Hematopoietic multipotent progenitor cell (in vitro differentiated cells): ENCODE measurements at places on chromosomes 13 and 19.
A peak's percentile ranks its signal among the peaks of the same experiment; 100 is the strongest.

DNA sequence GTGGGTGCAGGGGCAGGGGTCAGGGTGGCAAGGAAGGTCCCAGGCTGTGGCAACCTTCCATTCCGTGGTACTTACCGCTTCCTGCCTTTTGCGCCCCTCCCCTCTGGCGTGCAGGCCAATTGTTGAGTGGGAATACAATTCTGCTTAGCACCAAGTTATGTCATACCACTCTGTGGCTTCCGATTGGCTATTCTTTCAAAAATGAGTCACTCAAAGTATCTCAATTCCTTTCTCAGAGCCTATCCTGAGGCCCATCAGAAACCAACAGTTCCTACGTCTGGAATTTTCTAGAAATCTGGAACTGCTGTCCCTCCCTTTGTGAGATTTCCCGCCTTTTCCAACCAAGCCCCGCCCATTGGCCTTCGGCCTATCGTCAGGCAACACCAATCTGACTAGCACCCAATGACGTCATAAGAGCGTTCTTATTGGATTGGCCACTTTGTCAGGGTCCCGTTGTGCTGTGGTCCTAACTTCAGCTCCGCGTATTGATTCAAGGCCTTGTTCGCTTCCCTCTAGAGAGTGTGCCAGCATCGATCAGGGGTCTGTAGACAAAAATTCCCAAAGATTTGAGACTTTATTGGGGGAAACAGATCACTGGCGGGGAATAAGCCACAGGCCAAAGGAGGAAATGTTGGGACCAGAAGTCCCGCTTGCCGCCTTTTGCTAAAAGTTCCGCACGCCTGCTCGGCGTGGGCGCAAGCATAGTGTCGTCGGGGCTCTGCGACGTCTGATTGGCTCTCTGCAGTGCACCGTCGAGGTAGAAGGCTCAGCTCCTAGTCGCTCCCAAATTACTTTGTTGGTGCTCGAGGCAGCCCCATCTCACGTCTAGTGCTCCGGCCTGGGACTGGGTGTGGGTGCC, 11.7 kb downstream of the NTN5 start:
- DNase-seq = peak; percentile 63

DNA sequence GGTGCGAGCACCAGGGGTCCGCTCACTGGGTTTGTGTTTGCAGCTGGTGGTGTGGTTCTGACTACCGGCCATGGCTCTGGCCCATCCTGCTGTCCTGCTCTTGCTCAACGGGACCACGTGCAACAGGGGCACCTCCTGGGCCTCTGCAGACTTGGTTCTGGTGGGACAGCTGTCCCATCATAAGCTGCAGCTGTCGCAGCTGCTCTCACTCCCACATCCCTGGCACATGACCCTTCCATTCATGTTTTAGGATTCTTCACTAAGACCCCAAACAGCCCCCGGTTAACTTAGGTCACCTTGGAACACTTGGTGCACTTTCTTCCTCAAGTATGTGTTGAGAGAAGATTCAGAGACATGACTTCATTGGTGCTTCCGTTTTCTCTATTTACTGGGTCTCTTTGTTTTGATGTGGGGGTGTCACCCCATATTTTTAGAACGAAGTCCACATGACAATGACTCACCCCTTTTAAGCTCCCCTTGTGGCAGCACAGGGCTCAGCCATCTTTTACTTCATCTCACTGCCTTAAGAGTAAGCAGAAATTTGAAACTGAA, 68.4 kb upstream of the ARHGEF7 start:
- DNase-seq = peak; percentile 21

DNA sequence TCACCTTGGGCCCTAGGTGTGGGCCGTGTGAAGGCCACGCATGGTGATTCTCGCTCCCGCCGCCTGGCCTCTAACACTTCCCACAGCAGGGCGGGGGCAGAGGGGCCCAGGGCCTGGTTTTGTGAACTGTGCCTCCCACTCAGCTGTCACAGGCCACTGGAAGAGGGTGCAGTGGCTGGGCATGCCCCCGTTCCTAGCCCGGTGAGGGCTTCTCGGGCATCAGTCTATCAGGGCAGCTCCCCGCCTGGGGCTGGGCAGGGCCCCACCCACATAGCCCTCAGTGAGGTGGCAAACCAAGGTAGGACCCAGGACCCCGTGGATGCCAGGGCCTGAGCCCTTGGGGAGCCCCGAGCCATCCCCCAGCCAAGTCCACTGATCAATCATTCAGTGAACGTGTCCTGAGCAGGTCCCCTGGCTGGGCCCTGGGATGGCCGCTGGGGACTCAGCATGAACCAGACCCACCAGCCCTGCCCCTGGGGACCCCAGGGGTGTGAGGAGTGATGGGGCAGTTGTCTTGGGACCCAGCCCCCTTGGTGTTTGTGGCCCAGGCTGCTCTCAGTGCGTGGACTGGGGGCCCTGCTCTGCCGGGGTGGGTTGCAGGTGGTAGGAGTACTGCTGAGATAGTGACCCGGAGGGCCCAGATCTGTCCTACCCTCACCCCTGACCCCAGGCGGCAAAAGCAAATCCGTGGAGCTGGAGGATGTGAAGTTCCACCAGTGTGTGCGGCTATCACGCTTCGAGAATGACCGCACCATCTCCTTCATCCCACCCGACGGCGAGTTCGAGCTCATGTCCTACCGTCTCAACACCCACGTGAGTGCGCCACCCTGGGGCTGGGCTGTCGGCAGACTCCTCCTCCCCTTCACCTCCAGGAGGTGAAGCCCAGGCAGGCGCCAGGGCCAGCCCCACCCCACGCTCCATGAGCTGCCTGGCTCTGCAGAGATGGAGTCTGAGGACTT, 29.4 kb downstream of the AP1M1 start:
- DNase-seq = no peak

GRCh38 chr19:2331601-2332246, 3.2 kb downstream of the SPPL2B start:
- DNase-seq = no peak

GRCh38 chr19:16363133-16363851, 38.7 kb downstream of the KLF2 start:
- no peak for DNase-seq

DNA sequence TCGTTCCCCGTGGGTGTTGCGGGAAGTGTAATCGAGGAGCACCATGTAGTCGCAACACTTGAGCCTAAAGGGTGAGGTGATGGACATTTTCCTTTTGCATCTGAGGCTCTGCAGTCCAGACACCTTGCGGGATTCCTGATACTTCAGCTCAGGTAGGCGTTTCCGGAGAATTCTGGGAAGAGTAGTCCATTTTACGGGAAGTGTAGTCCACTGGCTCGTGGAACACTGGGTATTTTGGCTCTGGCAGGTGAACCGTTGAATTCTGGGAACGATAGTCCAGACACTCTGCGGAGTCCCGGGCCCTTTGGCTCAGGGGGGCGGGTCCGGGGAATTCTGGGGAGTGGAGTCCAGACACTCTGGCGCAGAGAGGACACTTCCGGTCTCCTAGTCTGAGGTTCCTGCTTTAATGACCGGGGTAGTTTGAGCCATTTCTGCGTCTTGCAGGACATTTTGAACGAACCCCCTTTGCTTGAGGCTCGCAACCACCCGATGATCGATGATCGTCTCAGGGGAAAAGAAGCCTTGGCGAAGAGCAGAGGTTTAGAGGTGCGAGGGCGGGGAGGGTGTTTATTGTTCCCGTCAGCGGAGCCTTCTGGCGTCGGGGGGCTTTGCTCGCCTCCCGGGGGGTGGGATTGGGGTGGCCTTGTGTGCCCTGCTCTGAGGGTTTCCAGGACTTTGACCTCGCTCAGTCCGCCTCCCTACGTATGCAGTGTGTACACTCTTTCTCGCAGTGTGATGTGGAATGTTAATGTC, at the start of gene ZNF223:
ZNF223 (plus strand) TSS at position 387 of the 753 bp plus-strand sequence. CDS start 3,141 bp downstream, outside the sequence.
- peak; percentile 83 for DNase-seq

DNA sequence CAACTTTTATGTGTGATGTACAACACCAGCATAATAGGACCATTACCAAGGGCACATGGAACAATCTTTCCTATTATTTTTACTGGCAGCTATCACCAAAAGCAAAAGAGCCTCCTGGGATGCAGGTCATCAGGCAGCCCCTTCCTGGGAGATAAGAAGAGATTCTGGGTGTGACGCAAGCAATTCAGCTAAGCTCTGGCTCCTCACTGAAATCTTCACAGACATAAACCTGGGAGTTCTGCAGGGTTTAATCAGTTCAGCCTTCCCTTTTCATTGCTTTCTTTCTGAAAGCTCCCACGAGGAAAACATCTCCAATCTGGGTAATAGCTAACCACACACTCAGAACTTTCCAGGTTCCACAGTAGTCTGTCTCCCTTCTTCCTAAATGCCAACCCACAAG, 341.1 kb downstream of the ENOX1 start:
- no peak for DNase-seq

DNA sequence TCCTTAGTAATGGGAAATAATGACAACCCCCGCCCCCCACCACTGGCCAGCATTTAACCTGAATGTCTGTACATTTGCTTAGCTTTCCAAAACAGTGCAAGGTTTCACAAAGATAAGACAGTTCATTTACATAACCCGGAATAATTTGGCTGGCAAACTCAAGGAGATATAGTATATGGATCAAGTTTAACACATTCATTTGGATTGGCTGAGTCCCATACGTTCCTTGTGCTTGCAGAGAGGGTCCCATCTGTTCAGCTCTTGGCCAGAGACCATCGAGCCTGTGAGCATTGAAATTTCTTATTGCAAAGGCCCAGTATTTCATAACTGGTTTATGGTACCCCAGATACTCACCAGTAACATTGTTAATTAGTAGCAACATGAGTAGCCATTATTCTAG, 116.5 kb downstream of the GPC6 start:
- no peak for DNase-seq

- DNase-seq = no peak
Observed at GRCh38 chr19:12788682-12789097, 2.6 kb upstream of the JUNB start.

DNA sequence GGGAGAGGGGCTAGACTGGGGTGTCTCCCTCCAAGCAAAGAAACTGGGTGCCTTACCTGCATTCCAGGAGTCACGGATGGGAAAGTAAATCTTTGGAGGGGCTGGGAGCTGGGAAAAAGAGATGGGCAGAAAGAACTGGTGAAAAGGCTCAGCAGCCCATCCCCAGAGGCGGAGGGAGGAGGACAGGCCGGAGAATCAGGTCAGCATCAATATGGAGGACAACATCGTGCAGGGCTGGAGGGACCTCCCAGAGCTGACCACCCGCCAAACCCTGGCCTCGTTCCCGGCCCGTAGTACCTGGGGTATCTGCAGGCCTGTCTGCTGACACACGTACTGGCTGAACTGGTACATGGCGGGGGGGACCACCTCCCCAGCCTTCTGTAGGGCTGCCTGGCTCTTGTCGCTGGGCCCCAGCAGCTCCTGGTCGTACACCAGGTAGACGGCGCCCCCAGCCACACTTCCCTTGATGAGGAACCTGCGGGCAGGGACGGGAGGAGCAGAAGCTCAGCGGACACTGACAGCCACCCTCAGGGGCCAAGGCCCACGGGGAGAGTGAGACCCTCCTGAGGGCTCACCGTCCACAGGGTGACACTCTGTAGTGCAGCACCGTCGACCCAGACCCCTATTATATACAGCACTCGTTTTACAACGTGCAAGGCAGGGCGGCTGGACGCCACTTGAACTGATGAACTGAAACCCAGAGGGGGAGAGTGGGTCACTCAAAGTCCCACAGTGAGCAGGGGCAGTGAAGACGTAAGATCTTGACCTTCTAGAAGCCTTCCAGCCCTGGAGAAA, 830 bp downstream of the MICOS13 start:
- DNase-seq = no peak

DNA sequence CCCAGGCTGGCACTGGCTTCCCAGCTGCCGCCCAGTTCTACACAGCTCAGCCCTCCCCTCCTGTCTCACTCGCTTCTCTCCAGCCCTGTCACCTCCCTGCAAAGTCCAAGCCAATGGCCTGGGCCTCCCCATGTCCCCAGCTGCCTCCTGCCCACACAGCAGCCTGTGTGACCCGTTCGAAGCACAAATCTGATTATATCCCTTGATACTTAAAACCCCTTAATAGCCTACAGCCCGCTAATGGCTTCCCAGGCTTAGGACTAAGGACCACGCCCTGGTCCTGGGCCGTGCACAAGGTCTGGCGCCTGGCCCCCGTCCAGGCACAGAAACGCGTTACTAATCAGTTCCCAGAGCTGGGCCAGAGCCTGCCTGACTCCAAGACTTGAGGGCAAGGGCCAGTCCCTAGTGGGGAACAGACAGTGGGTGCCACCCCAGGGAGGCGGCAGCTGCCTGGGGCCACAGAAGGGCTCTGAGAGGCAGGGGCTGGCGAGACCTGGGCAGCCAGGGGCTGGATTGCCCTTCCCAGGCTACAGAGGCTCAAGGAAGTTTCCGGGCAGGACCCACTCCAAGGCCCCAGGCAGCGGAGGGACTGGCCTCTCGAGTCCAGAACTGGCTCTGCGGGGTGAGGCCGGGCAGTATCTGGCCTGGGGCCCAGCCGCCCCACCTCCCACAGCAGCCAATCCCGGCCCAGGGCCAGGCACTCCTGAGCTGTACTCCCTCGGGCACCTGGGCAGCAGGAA, 10.4 kb downstream of the XAB2 start:
- no peak for DNase-seq

GRCh38 chr19:23972161-23972560, 57.5 kb downstream of the ZNF726 start:
- no peak for DNase-seq

DNA sequence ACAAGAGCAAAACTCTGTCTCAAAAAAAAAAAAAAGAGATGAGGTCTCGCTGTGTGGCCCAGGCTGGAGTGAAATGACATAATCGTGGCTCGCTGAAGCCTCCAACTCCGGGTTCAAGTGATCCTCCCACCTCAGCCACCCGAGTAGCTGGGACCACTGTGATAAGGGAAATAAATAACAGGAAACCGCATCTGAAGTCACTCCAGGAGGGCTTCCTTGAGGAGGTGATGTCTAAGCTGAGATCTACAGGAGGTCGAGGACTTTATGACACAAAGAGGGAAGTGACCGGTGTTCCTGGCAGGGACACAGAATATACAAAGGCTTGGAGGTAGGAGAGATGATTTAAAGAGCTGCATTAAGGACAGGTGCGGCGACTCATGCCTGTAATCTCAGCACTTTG, 8.9 kb upstream of the NR2F6 start:
- DNase-seq = no peak

GRCh38 chr19:51010066-51010795, 8.8 kb upstream of the KLK8 start:
- DNase-seq = no peak

DNA sequence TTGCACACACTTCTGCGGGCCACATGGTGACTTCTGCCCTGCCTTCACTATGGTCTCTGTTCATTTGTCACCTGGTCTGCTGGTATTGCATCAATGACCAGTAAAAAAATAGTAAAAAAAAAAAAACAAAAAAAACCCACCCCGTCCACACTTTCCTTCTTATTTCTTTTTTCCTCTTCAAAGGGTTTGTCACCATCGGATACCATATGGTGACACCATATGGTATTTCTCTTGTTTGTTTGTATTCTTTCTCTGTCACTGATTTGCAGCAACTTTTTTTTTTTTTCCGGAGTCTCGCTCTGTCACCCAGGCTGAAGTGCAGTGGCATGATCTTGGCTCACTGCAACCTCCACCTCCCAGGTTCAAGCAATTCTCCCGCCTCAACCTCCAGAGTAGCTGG, 26.2 kb upstream of the OR7C2 start:
- no peak for DNase-seq

GRCh38 chr13:41565216-41565615, 107.9 kb downstream of the RGCC start:
- DNase-seq = no peak

- no peak for DNase-seq
Observed at GRCh38 chr19:14150041-14150769, 13.8 kb upstream of the ASF1B start.

- DNase-seq = peak; percentile 59
Observed at GRCh38 chr19:42563352-42564210, 31.1 kb downstream of the CEACAM8 start.
